Activated T-helper 1 cell treated with Interleukin-2 at 50 U/mL for 16 hours (primary cell): ENCODE measurements at places on chromosomes 7 and 10.
A peak's percentile ranks its signal among the peaks of the same experiment; 100 is the strongest.

GRCh38 chr10:130941886-130942285, 369.6 kb downstream of the TCERG1L start:
- no peak for DNase-seq

DNA sequence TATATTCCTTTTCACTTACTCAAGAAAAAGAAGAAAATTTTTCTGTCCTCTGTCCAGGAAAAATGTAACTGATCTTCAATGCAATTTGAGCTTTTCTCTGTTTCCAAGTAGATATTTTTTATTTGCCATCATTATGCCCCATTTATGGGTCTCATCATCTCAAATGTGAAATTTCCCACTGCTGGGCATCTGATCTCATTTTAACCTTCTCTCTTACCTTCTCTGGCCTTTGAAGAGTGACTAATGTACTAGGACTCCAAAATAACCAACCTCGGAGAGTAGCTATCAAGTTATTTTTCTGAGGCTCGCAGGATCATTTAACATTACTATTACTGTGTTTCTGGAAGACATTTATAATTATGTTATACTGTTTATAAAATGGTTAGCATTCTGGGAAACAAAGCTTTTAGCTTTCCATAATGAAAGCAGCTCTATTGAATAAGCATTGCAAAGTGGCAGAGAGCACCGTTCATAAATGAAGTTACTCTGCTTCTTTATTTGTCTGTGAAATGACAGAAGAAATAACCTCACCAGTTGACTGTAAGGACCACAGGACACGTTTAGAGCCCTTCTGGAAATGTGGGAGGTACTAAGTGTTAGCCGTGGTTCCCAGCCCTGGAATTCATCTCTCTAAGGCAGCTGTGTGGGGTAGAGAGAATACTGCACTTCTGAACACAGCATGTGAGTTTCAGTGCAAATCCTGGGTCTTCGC, 33.3 kb upstream of the NMT2 start:
- no peak for DNase-seq

DNA sequence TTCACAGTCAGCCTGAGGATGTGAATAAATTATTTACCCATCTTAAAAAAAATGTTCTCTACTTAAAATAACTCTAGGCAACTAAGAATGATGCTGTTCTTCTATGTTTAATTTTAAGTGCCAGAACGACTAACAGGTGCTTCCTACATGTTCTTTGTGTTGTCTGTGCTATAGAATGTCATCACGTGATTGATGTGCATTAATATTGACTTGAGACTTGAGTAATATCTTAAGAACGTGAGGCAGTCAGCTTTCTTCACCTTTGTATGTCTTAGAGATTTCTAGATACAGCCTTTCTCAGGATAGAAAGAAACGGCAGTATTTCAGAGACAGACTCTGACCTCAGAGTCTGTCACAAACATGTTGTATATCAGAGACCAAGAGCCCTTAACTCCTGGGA, 274.6 kb downstream of the KCND2 start:
- no peak for DNase-seq

DNA sequence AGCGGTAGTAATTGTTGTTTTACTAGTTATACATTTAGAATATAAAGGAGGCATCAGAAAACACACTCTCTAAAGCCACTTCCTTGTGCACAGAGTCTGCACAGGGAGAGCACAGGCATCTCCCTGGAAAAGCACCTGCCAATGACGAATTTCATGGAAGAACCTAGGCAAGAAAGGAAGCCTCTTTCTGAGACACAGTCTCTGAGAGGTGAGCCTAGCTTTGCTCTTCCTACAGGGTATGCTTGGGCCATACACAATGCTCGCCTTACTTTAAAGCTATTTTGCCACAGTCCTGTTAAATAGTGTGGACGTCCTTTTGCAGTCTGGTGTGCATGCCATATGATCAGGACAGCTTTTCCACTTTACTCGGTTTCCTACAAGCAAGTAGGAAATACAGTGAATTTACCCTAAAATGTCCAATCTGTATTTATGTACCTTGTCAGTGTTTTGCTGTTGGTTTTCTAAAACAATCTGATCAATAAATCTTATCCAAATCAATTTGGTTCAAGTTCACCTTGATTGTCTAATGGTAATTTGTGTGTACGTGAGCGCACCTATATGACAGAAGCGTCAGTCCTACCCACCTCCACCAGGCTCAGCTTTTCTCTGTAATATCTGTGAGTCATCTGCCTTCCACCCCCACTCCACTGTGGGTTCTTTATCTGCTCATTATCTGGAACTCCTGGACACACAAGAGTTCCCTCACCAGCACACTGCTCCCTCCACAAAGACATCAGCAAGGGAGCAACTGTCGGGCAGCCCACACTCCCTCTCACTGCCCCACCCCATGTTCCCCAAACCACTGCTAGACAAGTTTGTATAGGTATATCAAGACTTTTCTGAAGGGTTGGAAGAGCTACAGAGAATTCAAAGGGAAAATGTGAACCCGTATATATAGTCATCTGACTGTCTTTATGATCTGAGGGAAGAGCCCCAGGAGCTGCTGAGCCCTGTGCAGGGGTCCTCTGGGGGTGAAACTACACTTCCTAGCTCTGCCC, 65.2 kb downstream of the KLHDC10 start:
- no peak for DNase-seq

- no peak for DNase-seq
Observed at GRCh38 chr10:28890121-28890950, 213.0 kb downstream of the BAMBI start.

DNA sequence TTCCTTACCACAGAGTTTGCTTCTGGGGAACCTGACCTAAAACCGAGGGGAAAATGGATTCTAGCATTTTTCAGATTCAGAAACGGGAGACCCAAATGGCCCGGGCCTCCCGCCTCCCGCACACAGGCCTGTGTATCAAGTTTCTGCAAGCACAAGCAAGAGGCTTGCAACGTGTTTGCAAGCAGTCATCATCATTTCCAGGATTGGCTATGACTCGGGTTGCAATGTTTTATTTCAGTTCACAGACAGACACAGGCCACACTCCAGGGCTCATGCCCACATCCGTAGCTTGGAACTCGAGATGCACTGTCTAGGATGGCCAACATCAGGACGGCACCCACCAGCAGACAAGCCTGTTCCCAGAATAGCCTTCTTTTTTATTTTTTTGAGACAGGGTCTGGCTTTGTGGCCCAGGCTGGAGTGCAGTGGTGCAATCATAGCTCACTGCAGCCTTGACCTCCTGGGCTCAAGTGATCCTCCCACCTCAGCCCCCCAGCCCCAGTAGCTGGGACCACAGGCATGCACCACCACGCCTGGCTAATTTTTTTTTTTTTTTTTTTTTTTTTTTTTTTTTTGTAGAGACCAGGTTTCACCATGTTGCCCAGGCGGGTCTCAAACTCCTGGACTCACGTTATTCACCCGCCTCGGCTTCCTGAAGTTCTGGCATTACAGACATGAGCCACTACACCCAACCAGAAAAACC, 68.1 kb upstream of the FOXK1 start:
- no peak for DNase-seq

- DNase-seq: no peak
Observed at GRCh38 chr10:119616882-119617570, 20.3 kb upstream of the TIAL1 start.

GRCh38 chr10:119362122-119362521, 154.8 kb downstream of the GRK5 start:
- DNase-seq: no peak

- no peak for DNase-seq
Observed at GRCh38 chr7:108299251-108299973, 156.8 kb downstream of the NRCAM start.

- no peak for DNase-seq
Observed at GRCh38 chr7:116024826-116025809, 5.4 kb downstream of the TFEC start.

DNA sequence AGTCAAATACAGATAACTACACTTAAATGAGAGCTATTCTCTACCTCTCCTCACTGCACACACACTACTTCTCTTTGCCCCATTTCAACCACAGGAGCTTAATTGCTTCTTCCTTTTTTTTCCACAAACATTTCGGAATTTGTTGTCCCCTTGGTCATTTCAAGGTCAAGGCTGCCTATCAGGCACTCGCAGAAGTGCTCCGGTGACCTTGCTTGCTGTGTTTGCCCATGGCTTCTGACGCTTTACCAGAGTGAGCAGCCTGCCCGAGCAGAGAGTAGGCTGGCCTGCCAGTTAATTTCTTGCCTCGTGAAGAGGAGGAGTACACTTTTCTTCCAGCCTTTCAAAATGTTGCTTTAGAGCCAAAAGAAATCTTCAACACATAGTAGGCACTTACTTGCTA, 297.1 kb upstream of the LRGUK start:
- DNase-seq: no peak

GRCh38 chr7:137684776-137685175, 162.0 kb downstream of the DGKI start:
- no peak for DNase-seq

DNA sequence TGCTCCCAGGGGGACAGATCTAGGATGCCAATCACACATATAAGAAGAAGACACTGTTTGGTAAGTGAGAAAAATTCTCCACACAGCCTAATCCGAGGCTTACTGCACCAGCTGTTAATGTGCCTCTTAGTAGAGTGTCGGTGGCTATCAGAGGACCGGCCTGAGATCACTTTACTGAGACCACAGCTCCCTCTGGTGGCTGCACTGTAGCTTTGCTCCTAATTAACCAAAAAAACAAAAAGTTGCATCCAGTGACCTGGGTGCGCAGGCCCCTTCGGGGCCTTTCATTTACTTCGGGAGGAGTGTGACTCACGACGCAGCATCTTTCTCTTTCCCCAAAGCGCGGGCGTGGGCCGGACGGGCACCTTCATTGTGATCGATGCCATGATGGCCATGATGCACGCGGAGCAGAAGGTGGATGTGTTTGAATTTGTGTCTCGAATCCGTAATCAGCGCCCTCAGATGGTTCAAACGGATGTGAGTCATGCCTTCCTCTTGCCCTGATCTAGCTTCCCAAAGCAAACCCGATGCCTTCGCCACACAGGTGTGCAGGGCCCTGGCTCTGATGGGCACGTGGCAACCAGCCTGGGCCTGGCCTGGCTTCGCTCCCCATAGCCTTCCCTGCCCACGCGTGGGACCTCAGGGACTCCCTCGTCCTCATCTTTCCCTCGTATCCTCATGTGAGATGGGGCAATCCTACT, 56.7 kb downstream of the MKI67 start:
- DNase-seq: peak; percentile 66

DNA sequence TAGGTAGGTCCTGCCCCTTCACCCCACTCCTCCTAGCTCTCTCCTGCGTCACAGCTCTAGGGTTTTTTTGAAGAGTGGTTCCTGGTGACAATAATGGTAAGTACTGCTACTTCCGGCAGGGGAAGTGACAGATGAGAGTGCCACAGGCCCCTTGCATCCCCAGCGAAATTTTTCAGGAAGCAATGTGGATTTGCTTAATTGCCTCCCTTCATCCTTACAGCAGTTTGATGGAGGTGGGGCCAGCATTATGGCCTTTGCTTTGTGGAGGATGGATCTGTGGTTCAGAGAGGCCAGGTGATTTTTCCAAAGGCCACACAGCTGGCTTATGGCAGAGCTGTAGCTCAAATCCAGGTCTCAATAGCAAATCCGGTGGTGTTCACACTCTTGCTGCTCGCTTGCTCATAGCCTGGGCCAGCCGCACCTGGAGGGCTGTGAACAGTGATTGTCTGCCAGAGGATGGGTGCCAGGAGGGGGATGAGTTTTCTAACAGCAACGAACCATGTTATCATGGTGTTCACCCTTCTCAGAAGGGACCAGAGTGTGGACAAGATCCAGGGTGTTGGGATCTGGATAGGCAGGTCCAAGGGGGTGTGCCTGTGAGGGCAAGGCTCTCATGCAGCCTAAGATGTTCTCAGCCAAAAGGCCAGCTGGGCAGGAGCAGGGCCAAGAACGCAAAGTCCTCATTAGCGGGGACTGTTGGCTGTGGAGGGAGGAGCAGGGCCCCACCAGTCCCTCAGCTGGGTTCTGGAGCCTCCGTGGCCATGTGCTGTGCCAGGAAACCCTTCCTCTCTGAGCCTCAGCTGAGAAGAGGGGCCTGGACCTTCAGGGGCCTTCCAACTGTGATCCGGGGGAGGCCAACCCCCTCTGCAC, 89.0 kb downstream of the EMX2 start:
- DNase-seq: no peak

DNA sequence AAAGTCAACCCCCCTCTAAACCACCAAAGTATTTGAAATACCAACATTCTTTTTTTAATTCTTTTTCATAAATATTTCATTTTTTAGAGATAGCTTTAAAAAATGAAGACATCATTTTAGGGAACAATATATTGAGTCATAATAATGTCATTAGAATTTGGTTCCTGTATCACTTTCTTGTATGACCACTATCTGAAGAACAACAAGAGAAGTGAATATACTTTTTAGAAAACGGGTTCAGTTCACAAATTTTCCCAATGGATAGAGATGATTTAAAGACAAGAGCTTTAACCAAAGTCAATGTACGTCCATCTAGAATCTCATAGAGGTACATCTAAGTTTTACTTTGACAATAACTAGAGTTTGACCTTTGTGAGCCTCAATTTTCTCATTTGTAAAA, 48.2 kb downstream of the CUBN start:
- no peak for DNase-seq

DNA sequence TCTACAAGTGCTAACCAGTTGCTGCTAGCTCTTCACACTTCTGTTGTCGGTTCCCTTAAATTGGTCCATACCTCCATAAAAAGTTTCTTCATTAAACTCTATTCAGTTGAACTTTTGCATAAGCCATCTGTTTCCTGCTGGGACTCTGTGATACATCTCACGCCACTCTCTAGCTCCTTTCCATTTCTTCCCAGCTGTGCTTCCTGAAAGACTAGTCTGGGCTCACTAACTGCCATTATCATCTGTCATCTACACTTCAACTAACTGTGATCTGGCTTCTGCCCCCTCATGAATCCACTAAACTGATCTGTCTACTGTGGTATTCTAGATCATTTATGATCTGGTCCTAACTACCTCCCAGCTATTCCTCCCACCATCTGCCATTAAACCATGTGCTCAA, 78.3 kb downstream of the ELAPOR2 start:
- no peak for DNase-seq

GRCh38 chr7:99473315-99473596, 566 bp downstream of the ZNF789 start:
- DNase-seq: no peak

DNA sequence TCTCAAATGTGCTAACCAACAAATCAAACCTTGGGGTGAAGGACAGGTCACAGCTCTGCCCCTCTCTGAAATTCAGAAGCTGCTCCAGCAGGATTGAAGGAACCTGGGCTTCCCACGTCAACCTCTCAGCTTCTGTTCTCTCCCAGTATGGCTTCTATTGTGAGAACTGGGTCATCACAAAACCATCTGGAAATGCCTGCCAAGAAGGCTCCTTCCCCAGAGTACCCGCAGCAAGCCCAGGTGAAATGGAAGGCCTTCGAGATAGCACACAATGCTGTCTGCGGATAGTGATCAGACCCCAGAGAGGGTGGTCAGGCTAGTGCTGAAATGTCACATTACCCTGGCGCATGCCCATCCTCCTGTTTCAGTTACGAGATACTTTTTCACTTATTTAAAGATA, 16.4 kb upstream of the PROSER2 start:
- no peak for DNase-seq

DNA sequence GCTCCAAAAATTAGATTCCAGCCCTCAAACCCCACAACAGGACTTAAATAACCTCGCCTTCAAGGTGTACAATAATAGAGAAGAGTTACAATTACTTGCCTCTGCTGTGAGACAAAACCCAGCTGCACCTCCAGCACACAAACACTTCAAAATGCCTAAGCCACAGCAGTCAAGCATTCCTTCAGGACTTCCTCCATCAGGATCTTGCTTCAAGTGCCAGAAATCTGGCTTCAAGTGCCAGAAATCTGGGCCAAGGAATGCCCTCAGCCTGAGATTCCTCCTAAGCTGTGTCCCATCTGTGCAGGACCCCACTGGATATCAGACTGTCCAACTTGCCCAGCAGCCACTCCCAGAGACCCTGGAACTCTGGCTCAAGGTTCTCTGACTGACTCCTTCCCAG, 1088.3 kb downstream of the SORCS3 start:
- no peak for DNase-seq
